ENCODE measurements at places on chromosomes 6 and 20.

DNA sequence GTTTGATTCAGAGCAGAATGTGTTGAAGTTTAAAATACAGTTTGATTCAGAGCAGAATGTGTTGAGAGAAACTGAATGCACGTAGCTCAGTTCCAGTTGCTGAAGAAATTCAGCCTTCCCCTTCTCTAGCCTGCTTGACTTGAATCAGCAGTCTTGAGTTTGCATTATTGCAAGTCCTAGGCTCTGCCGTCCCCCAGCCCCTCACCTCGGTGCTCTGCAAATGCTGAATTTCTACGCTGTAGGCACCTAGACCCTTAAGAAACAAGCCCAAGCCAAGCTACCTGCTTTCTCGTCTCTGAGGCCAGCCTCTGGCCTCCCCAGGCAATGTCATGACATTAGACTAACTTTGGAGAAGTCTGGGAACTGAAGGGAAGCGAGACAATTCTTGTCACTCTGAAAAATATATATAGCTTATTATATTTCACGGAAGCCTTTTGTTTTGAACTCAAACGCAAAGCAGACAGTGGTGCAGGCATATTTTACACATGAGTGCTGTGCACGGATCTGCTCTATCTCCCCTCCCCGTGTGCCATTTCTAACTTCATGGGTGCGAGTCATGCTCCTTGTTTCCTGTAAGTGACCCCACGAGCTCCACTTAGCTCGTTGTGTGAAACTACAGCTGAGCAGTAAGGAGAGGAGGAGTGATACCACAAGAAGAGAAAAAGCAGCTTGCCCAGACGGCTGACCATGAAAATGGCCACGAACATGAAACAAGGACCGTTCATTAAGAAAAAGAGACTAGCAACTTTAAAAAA lies 71.4 kb upstream of the DUSP22 start:
- peak; percentile 11 for DNase-seq

- DNase-seq: no peak
These were observed 34.9 kb downstream of the ASCC3 start for GRCh38 chr6:100846276-100846675.

DNA sequence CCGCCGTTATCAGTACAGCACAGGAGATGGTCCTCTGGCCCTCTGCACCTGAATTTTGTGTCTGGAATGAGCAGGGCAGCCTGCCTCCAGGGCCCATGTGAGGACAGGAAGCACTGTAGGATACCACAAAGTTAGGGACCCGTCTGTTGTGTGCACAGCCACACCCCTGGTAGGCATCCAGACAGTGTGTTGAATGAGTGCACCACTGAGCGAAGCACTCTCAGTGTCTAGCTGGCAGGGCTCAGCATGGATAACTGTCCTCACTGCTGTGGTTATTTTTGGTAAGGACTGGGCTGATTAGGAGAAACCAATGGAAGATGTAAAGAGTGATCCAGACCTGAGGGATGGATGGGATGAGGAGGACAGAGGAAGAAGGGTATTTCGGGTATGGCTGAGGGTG lies 178.7 kb downstream of the CLIC5 start:
- DNase-seq: no peak

DNA sequence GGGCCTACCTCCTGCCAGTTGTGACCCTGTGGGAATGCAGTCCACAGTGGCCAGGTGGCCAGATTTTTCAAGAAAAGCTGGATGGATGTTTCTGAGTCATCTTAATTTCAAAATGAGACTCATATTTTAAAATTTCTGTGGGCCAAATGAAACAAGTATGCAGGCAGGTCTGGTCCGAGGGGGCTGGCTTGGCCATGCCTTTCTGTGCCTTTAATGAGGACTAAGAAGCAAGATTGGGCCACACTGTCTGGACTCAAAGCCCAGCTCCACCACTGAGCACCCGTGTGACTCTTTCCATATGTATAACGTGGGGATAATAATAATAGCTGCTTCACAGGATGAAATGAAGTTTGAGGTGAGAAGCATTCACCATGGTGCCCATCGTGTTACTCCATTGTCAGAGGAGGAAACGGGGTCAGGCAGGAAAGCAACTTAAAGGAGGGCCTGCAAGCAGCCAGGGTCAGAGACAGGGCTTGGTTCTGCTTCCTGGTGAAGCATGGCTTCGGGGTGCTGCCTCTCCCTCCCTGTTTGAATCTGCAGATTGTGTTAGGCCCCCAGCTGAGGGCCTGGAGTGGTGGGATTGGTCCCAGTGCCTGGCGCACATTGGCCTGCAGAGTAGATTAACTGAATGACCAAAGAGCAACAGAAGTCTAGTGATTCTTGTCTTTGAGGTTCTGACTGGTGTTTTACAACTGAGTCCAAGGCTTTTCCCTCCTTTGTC lies 3.8 kb downstream of the SOX12 start:
- no peak for DNase-seq

DNA sequence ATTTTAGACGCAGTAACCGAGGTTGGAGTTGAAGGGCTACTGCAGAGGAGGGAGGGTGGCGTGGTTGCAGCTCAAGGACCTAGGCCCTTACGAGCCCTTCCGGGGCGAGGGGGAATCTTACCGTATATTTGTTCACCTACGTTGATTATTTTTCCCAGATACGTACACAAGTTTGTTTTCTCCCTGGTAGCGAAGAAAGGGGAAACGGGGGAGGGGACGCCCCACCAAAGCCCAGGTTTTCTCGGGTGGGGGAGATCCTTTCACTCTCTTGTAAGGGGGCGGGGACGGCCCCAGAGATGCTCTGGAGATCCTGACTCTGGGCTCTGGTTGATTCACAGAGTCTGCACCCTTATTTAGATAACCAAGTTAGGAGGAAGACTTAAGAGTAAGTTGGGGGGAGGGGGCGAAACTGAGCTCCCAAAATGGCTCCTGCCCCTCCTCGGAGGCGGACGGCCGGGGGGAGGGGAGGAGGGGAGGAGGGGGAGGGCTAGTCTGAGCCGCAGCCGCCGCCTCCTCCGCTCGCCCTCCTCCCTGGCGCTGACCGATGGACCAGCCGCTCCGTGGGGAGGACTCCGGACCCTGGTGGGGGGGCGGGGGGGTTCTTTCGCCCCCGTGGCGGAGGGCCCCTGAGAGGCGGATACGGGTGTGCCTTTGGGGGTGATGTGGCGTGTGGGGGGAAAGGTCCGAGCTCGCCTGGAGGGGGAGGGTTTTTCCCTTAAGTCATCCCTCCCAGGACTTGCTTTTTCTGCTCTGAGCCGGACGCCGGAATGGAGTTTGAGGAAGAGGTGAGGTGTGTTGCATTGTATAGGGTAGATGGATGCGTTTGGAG lies 2.2 kb downstream of the BRD2 start:
- peak; percentile 69 for DNase-seq

GRCh38 chr6:66134021-66134420 lies 427.0 kb upstream of the EYS start:
- DNase-seq: no peak

DNA sequence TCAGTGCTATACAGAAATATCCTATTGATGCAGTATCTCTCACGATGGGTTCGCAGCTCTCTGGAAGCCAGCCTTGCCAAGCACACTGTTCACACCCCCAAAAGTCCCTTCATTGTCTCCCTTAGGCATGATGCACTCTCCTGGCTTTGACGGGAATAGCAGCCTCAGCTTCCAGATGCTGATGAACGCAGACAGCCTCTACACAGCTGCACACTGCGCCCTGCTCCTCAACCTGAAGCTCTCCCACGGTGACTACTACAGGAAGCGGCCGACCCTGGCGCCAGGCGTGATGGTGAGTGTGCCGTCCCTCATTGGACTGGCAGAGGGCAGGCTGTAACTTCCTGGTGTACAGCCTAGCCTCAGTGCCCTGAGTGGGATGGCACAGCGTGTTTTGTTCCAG lies 60.0 kb upstream of the PBOV1 start:
- no peak for DNase-seq

GRCh38 chr6:134195164-134195906 lies 122.6 kb downstream of the SGK1 start:
- DNase-seq: no peak

DNA sequence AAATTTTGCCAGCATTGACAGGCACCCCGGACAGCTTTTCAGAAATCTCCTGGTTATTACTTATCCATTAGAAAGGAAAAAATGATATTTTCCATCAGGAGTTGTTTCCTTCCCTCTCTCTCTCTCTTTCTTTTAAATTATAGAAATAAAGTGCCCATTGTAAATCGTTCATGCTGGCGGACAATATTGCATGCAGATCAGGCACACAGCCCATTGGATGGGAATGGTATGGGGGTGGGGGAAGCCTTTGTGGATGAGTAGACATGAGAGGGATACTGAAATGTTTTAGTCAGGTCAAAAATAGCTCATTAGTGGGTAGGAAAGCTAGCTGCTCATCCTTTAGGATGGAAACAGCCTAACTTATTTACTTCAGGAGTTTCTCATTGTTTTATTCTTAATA lies 764.9 kb upstream of the MMS22L start:
- DNase-seq: no peak

DNA sequence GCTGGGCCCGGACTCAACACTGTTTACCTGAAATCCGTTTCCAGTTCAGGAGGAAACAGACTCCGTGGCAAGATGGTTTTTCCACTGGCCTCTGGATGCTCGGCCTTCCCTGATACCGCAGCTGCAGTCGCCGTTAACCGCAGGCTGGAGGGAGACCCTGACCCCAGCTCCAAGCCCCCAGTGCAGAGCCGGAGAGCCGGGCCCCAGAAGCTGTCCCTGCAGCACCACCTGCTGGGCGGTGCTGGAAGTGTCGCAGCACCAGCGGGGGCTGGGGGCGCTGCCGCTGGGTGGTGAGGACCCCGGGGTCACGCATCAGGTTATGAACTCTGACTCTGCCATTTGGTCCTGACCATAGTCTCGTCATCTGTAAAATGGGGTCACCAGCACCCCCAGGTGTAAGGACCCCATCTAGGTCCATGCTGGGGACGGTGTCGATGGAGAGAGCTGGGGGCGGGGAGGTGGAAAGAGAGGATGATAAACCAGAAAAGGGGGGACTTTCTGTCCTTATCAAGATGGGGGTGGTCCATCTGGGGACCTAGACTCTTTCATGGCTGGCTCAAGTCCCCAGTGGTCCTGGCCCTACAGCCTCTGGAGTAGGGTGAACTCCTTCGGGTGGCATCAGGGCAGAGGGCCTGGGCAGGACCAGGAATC lies 20.8 kb upstream of the CHRNA4 start:
- no peak for DNase-seq

DNA sequence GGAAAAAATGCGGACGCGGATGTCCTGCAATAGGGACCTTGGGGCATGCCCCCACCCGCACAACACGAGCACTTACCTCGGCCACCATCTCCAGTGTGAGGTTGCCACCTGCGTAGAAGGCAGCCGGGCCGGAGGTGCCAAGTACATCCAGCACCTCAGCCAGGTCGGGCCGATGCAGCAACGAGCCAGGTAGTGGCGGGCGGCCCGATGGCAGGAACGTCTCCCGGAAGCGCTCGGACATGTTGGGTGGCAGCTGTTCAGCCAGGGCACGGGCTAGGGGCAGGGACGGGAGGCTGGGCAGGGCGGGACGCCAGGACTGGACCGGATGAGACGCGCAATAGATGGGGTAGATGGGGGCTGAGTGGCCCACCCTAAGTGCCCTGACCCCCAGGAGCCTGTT lies 13.3 kb downstream of the GGT7 start:
- DNase-seq: no peak

DNA sequence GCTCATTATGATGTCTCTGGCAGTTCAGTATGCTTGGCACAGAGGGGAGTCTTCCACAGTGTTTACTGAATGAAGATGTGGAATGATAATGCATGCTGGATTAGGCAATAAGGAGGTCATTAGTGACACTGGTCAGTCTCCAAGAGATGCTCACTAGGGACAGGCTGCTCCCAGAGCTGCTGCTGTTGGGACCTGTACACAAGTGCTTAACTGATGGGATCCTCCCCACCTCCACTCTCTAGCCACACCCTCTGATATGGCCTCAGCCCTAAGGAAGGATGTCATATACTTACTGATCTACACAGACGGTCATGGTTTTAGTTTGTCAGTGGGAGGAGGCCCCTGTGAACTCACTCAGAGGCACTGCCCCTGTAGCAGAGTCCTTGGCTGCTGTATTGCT lies 73.4 kb downstream of the MYB start:
- DNase-seq: no peak

DNA sequence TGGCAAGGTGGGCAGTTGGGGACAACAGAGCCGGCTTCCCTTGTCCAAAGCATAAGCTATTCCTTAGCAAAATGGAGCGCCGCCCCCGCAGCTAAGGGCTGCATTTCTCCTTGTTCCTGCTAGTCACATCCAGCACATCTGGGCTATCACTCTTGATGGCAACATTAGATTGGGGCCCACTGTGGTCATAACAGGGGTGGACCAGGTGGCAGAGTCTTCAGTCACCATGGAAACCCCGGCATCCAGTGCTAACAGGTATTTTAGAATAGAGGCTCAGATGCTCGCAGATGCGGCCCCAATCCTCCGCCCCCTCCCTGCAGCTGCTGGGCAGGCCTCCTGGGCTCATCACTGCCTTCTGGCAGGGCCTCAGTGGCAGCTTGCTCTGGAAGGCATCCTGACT lies 168.2 kb upstream of the PROKR2 start:
- DNase-seq: no peak

- no peak for DNase-seq
These were observed 137.9 kb upstream of the THBS2 start for GRCh38 chr6:169391473-169392071.

DNA sequence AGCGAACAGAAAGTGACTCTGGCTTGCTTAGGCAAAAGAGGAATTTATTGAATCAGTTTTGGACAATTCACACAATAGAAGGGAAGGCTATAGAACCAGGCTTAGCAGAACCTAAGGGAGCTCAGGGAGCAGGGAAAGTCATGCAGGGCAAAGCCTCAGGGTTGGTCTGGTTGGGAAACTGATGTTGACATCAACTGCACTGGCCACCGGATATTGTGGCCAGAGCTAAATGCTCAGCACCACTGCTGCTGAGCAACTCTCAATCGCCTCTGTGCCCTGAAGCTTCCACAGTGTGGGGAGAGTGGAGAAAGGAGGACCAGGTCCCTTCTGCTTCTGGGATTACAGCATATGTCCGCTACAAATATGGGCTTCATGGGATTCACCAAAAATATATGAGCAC lies 93.3 kb upstream of the GCM1 start:
- no peak for DNase-seq

GRCh38 chr6:140849456-140849855 lies 1283.3 kb upstream of the GJE1 start:
- DNase-seq: no peak

DNA sequence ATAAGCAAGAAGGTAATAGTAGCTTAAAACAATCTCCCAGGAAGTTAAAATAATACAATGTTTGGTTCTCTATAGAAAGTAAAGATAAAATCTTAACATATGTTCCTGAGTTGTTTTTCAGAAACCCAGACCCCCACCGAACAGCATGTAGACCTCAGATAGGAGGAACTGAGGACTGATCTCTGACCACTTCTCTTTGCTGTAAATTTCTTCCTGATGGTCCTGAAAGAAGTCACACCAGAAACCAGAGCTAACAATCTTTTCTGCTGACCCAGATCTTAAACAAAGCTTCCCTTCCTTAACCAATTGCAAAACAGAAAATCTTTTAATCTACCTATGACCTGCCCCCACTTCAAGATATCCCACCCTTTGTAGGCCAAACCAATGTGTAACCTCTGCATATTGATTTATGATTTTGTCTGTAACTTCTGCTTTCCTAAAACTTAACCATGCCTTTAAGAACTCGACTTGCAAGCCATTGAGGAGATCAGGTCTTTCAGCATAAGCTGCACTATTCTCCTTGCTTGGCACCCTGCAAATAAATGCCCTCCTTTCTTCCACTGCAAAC lies 21.9 kb upstream of the BEND6 start:
- DNase-seq: peak; percentile 53

GRCh38 chr6:142856624-142857232 lies 88.2 kb downstream of the HIVEP2 start:
- DNase-seq: no peak
